ENCODE measurements at places on chromosomes 12 and 14.

- DNase-seq, result peak; percentile 21
Observed at GRCh38 chr14:59301354-59301753, 112.9 kb downstream of the DAAM1 start.

GRCh38 chr12:114457620-114458019, 51.7 kb upstream of the TBX5 start:
- no peak for DNase-seq

DNA sequence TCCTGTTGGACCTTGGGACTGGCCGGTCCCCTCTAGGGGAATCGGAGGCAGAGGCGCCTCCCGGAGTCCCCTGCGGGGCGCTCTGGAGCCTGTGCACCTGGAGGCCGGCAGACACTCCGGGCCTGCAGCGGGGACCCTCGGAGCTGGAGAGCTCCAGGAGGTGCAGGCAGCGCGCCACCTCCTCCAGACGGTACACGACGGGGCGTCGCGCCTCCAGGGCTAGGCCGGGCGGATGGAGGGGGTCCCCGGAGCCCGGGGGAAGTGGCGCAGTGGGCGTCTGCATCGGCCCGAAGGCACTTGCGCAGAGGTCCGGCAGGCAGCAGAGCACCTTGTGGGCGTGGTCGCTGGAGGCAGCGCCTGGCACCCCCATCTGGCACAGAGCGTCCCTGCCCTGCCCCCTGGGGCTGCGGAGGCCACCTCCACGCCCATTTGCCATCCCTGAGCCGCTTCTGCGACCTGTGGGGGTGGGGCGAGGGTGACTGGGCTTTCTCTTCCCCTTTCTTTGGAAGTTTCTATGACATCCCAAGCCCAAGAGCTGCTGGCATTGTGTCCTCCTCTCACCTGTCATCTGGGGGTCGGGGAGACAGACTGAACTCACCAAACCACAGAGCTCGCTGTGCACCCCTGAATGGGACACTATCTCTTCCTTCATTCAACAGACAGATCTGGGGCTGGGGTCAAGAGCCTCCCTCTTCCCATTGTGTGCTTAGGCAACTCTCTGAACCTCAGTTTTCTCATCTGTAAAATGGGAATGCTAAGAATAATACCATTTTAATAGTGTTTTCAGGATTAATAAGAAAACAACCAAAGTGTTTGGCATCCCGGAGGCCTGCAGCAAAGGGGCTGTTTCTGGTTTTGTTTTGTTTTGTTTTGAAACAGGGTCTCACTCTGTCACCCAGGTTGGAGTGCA, 37.5 kb upstream of the CORO1C start:
- peak; percentile 54 for DNase-seq

DNA sequence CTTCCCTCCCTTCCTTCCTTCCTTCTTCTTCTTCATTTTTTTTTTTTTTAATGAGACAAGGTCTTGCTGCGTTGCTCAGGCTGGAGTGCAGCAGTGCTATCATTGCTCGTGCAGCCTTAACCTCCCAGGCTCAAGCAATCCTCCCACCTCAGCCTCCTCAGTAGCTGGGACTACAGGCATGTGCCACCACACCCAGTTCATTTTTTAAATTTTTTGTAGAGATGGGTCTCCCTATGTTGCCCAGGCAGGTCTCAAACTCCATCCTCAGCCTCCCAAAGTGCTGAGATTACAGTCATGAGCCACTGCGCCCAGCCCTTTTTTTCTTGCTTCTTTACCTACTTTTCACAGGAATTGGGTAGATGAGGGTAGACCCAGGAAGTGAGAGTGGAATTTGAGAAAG, 1.6 kb downstream of the OR10AD1 start:
- no peak for DNase-seq

DNA sequence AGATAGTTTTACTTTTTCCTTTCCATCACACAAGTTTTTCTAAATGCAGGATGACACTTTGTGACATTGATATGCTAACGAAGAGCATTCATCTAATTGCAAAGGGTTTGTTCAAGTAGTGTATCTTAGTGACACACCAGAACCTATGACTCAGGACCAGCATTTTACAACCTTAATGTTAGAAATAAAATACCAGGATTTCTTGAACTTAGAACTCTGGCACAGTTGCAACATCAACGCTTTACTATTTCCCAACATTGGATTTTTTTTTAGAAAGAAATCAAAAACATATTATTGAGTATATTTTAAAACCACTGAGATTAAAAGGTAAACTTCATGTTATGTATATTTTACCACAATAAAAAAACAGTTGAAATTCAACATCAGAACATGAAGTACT, 17.9 kb upstream of the PLEKHG6 start:
- no peak for DNase-seq

DNA sequence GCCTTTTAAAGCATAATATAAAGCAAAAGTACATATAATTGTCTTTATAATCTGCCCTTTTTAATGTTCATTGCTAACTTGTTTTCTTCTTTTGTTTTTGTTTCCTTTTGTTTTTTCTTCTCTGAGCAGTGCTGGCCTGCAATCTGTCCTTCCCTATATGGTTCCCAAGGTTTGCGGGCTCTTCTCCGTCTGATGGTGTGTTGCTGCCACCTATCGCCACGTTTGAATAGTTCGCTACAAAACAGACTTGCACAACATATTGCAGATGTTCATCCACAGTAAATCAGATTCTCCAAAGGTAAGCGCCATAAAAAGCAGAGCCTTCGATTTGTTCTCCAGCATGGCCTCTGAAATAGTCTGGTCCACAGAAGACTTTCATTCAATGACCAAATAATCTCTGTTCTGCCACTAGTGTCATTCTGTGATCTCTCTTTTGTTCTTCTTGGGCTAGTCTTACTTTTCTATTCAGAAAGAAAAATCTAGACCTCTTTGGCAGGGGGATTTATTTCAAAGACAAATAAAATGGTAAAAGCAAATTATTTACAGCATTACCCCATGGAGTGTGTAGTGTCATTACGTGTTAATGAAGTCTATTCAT, 33.5 kb downstream of the C12orf50 start:
- peak; percentile 6 for DNase-seq

DNA sequence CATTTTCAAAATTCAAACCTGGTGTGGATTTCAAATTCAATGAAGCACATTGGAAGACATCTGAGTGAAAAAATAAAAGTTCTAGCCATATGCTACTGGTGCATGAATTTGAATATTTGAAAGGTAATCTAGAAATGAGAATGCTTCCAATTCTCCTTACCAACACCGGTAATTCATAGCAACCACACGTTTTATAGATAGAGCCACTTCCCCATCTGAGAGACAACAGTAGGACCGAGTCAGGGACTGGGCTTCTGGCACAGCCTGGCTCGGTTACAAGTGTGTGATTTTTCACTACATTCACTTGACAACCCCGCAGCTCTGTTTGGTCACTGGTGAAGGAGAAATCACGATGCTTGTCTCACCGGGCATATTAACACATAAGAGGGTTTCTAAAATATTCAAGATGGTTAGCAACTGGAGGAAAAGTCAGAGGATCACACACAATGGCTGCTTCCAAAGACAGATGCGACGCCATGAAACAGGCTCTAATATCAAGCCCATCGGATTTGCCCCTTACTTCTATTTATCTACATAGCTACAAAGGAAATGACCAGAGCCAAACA, 86.5 kb upstream of the FOXN3 start:
- peak; percentile 49 for DNase-seq

- no peak for DNase-seq
Observed at GRCh38 chr12:112862636-112863290, 44.0 kb upstream of the OAS1 start.

DNA sequence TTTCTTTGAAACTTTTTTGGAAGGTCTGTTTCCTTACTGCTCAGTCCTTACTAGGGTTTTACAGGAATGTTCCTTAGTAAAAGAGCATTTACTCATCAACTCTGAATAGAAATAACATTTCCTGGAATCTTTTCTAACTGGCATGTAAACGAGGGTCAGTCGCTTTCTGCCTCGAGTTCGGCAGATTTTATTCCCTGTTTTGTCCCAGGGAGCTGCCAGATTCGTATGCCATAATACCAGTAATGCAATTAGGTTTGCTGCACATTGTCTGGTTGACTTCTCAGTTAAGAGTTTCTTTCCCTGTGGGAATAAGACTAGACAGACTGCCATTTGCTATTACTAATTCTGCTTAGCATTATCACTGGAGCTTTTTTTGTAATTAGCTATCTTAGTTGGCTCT, 91.9 kb downstream of the VRK1 start:
- DNase-seq, result no peak
